ENCODE measurements at places on chromosomes 7 and 10.

GRCh38 chr10:105964009-105964408 lies 1200.5 kb downstream of the SORCS1 start:
- no peak for DNase-seq

GRCh38 chr10:30929901-30930520 lies 101.7 kb downstream of the ZNF438 start:
- DNase-seq: no peak

DNA sequence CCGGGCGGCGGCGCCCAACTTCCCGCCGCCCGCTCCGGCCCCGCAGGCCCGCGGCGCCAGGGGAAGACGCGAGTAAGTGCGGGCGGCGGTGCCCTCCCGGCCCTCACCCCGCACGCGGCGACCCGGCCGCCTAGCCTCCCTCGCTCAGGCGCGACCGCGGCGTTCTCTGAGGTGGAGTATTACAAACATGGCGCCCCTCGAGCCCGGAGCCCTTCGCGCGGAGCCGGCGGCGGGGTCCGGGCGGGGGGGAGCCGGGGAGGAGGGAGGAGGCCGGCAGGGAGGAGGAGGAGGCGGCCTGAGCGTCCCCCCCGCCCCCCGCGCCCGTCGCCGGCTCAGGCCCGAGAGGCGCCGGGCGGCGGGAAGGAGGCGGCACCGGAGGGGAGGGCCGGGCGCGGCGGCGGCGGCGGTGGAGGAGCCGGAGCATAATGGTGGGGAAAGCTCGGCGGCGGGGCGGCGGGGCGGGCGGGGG lies at the start of gene ZMYND11:
TSS of gene ZMYND11 (plus strand) at position 324 of the 469 bp plus-strand sequence. CDS start 44,558 bp downstream, outside the sequence.
- DNase-seq: peak; percentile 74

DNA sequence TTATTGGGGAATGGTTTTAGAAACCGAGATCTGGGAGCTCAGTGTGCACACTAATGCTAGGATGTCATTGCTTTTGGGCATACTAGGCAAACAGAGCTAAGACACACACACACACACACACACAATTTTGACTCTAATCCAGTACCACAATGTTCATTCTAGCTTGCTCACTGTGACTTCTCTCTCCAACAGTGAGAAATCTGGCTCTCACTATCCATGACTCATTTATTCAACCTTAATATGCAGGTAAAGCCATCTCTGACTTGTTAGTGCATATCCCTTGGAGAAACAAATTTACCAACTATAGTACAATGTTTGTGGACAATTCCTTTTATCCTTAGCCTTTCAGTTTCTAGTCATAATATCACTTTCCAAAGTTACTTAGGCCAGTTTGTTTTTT lies 5.9 kb upstream of the BMS1 start:
- no peak for DNase-seq

DNA sequence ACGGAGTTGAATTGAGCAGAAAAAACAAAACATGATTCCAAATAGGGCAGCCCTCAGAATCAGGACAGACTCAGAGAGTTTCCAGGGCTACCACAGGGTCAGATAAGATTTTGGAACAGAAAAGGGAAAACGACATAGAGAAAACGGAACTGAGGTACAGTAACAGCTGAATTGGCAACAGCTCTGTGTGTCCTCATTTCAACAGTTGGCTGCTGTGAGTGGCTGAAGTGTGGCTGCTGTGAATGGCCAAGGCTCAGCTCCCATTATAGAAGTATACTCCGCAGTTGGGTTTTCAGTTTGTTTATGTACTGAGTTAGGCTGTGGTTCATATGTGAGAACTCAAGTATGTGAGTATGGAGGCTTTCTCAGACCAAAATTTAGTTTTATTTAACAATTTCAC lies 32.0 kb downstream of the ANTXRL start:
- DNase-seq: no peak

GRCh38 chr7:37117292-37117691 lies 331.4 kb downstream of the ELMO1 start:
- no peak for DNase-seq

- no peak for DNase-seq
These were observed 266.3 kb downstream of the AHR start for GRCh38 chr7:17564678-17565212.

DNA sequence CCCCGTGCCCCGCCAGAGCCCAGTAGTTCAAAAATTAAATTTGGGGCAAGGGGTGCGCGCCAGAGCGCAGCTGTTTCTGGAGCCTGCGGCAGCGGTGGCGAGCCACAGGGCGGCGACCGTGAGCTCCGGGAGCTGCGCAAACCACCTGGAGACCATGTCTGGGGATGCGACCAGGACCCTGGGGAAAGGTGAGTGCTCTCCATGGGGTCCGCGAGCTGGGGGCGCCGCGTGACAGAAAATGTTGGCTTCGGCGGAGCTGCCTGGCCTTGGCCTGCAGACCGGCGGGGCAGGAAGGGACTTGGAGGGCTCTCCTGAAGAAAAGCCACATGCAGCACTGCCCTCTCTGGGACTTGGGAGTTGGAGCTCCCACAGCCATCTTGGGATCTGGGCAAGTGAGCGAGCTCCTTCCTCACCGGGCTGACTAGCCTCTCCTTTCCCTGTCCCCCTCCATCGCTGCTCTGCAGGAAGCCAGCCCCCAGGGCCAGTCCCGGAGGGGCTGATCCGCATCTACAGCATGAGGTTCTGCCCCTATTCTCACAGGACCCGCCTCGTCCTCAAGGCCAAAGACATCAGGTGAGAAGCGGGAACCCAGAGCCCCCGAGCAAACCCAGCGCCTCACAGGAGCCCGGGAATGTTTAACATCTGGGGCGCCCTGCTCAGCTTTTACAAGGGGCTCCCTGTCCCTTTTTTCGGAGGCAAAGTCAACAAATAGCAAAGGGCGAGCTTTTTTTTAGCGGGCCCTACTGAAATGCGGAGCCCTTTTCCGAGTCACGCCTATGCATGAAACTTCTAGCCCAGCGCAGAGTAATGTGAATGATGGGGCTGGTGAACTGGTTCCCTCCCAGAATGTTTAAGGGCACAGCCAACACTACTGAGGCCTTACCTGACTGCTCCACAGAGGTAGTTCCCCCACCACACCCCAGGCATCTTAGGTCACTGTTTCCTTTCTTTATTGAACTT lies 6.1 kb downstream of the GSTO2 start:
- DNase-seq: peak; percentile 75

DNA sequence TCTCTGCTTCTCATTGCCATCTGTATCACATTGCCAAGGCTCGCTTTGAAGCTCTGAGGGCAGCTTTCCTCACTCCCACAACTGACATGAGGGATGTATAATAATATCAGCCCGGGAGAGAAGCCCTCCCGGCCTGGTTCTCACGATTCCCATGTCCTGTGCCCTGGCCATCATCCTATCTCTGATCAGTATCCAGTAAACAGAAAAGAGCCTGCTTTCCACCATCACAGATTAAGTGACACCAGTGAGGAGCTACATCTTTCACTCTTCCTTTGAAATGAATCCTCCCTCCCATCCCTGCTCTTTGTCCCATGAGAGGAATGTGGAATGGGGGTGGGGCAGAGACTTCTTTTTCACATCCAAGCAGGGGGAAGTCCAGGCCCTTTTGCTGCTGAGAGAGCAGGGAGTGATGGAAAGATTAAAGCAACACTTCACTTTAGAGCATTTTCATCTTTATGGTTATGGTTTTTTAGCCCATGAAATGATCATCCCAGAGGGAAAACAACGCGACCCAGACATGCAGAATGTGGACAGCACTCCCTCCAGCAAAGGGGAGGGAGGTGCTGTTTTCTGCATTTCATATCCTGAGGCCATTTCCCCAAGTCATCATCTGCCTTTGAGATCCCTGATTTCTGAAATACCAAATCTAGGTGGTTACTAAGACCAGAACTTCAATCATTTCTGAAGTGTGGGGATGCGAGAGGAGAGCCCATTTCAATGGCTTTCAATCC lies 84.6 kb upstream of the LYZL1 start:
- DNase-seq: no peak

GRCh38 chr7:95342642-95343307 lies 18.4 kb upstream of the PON1 start:
- DNase-seq: no peak

DNA sequence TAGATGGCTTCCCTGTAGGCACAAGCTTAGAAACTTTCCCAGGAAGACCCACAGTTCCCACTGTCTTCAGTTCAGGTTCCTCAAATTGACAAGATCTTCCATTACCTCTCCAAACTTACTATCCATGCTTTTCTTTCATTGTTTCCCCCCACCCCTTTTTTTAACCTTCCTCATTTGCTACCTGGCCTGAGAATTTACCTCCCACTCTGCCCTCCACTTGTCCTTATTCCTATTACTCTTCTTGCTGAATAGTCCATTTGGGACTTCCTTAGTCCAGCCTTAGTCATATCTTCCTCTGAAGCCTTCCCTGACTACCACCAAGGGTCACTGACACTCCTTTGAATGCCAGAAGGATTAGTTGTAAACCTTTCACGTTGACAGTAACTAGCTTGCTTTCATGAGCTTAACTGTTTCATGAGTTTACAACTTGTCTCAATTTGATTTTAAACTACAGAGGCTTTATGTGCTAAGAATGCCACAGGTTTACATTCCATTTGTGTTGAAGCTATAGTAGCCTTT lies 1.2 kb upstream of the CALU start:
- DNase-seq: no peak

- DNase-seq: no peak
These were observed 299.6 kb downstream of the MDFIC start for GRCh38 chr7:115221456-115221855.

GRCh38 chr7:132773527-132773956 lies 197.3 kb upstream of the PLXNA4 start:
- DNase-seq: no peak

DNA sequence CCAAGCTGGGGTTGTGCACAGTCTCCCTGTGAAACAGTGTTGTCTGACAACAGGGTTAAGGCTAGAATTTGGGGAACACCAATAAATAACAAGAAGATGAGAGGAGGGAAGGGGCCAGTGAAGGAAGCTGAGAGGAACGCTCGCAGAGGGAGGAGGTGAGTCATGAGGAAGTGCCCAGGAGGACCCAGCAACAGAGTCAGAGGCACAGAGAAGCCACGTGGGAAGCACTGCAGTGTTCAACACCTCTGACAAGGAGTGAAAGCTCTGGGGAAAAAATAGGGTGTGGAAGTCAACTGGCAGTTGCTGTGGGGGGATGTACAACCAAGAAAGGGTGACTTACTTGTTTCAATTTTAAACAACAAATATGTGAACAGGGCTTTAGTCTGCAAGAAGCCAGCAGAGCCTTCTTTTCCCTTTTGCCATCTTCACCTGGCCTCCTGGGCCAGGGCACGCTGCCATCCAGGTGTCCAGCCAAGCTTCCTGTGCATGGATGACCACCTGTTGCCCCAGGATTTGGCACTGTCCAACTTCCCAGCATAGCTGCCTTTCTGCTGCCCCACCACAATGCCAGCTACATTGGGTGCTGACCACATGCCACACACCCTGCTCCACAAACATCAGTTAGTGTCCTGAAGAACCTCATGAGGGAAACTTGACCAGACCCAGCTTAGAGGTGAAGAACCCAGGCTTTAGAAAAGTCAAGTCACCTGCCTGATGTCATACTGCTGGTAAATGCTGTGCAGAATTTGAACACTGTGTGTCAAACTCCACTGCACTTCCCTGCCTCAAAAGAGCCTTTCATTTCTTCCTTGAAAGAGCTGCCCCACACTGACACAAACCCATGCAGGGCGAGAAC lies 69.6 kb downstream of the ATXN7L1 start:
- DNase-seq: peak; percentile 85

GRCh38 chr7:98464558-98464940 lies 63.7 kb upstream of the BAIAP2L1 start:
- no peak for DNase-seq

DNA sequence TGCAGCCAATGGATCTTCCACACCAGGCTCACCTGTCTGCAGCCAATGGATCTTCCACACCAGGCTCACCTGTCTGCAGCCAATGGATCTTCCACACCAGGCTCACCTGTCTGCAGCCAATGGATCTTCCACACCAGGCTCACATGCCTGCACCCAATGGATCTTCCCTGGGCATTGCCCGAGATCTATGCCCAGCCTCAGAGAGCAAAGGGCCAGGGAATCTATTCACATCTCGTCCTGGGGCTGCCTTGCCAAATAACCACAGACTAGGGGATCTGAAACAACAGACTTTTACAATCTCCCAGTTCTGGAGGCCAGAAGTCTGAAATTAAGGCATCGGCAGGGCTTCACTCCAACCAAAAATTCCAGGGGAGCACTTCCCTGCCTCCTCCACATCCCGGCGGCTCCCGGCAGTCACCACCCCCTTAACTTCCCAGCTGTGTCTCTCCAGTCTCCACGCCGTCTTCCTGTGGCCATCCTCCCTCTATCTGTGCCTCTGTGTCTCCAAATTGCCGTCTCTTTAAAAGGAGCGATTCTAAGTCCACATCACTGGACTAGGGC lies 92.4 kb upstream of the PPP2R2D start:
- DNase-seq: no peak
